Esophagus mucosa (tissue), 1 donor: ENCODE measurements at places on chromosomes 12 and 14. TPM values are rescaled to one million over a fixed set of nuclear protein-coding genes. Genes with fewer than 3 reads are reported as not detected.

GRCh38 chr12:46400406-46400805 lies 27.8 kb upstream of the SLC38A2 start:
- no peak for ATAC-seq

- peak; percentile 19 for ATAC-seq
Measured at GRCh38 chr12:38386205-38386985, 69.8 kb downstream of the ALG10B start.

DNA sequence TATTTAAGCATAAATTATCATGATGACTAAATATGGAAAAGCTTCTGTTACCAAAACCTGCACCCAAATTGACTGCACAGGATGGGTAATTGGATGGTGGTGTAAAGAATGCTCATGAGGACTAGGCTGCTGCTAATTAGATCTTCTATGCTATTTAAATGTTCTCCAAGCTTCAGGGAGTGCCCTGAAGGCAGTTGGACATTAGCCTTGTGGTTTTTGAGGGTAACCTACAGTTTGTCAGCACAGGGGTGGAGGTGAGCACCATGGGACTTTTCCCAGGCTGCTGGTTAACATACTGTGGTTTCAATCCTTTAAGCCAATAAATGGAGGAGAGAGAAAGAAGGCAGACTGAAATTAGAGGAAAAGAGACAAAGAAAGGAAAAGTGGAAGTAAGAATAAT lies 145.0 kb downstream of the WIF1 start:
- ATAC-seq: no peak

CPNE6 gene
- total RNA-seq: not detected

DNA sequence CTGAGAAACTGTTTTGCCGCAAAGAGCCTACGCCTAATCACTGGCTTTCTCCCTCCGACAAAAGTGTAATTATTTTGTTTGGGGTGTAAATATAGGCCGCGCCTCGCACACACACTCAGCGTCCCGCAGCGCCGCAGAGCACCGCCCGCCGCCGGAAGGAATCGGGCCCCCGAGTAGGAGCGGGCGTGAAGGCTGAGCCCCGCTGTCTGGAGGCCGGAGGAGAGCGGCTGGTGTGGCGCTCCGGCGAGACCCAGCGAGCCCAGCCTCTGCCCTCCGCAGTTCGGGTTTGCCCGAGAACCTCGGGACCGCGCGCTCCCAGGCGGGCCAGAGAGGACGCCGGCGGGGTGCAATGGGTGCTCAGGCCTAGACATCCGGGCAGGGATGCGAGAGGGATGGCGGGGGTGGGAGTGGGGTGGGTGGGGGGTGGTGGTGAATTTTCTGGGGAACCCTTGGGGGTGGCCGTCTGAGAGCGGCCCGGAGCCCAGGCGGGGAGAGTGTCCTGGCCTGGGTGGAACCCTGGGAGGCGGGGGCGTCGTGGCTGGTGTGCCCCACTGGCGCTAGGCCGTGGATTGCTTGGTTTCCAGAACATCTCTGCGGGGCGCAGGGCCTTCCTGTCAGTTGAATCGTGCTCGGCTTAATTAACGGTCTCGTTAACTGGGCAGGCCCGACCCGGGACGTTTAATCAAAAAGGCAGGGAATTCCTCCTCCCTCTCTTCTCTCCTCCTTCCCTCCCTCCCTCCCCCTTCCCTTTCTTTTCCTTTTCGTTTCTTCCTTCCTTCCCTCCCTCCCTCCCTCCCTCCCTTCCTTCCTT lies 4.7 kb upstream of the LHX5 start:
- no peak for ATAC-seq

DNA sequence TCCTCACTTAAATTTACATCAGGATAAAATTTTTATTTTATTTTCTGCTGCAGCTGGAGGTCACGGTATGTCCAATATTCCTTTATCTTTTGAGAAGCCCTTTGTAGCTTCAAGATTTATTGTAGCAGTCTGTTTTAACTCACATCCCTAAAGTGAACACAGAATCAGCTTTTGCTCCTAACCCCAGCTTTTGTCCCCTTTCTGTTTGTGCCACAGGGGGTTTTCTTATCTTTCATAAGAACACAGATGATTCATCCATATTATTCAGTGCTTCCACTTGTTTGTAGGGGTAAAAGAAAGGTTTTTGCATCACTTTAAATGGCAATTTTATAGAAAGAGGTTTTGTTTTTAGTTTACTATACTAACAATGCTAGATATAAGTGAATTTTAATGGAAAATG lies 21.8 kb upstream of the PIK3C2G start:
- no peak for ATAC-seq

OAS3 gene
- total RNA-seq: 33.6 TPM

GRCh38 chr12:61232040-61232439 lies 1028.2 kb upstream of the USP15 start:
- ATAC-seq: no peak

DNA sequence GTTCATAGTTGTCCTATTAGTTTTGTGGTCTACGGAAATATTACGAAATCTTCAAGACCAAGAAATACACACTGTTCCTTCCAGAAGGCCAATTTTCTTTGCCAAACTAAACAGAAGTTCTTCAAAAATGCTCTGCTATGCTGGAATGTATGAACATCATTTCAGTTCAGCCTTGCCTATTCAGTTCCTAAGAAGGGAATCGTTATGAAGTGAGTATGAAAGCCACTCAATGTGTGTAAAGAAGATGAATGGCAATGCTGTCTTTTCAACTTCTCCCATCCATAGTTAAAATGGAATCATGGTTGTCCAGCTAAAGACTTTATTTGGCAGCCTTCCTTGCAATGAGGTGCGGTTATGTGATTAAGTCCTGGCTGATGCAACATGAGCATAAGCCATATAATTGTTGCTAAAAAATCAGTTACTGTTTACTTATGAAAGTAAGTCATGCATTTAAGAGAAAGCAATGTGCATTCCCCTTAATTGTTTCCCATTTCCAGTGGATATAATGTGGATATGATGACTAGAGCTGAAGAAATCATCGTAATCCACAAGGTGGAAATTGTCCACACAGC lies 73.8 kb upstream of the PTPRR start:
- no peak for ATAC-seq

DNA sequence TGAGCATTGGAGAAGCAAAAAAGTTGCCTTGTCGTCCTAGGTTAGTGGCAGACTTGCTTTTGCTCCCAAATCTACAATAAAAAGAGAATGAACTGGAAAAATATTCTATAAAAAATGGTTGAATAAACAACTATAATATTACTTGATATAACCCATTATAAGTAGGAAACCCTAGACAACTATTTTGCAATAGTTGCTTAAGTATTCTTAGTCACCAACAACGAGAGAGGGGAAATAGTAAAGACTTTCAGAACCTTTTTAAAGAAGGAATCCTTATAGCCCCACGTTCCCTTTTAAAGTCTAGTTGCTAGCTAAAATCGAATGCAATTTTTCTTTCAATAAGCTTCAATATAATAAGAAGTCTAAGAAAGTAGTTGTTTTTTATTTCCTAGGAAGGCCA lies 17.5 kb downstream of the AQP6 start:
- ATAC-seq: no peak

DNA sequence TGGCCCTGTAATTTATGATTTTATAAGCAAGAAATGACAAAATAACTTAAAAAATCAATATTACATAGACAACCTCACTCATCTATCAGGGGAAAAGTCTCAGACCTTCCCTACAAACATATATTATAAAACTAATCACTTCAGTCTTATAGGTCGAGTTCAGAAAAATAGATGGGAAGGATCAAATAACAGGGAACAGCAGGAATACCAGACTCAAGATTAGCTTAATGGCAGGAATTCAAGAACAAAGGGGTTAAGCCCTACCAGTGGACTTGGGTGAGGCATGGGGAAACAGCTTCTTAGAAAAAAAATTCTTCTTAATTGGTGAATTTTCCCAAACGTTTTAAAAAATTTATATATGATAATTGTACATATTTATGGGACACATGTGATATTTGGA lies 51.6 kb upstream of the CRY1 start:
- no peak for ATAC-seq

DNA sequence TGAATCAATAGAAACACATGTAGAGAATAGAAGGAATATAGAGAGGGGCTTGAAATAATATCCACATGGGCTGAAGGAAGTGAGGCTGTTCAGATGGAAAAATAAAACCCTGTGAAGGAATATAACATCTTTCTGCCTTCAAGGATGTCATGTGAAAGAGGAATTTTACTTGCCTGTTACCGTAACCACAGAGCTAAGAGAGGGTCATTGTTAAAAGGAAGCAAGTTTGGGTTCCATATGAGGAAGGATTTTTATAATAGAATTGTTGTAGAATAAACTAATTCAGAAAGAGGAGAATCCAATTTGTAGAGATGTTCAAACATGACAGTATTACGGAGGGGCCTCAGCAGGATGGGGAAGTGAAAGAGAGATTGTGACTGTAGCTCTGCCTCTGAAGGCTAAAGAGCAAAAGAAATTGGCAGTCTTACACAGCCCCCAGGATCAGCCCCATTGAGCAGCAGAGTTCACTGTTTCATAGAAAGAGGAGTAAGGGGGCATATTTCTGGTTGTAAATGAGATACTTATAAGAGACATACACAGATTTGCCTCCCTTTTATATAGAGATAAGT lies 41.8 kb upstream of the PTPRR start:
- ATAC-seq: no peak

CCDC198 gene
- total RNA-seq: not detected

RTL1 gene
- not detected for total RNA-seq

DNA sequence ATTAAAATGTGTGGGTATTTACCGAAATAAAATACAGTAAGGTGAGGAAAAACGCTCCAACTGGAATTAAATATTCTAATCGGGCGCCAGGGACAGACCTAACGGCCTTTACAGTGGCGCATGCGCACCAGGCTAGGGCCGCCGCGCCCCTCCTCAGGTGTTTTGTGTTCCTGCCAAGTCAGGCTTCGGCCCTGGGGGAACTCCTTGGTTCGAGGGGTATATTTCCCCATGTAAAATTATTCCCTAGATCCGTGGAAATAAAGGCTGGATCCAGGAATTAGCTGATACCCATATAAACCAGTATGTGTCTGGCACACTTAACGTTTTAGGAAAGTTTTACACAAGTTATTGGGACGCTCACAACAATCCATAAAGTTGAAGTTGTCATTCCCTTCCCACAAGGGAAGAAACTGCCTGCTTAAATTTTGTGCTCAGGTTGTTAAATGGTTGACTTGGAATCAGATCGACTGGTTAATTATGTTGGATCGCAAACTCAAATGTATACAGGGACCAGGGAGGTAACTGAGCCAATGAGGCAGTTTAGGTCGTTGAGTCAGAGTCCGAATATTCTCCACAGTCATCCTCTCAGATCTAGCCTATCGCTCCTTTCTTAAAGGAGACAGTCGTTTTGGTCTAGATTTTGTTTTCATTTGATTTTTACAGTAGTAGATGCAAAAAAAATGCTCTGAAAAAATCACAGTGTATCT lies 621 bp upstream of the ANAPC7 start:
- peak; percentile 82 for ATAC-seq

CCDC184 gene
- 0.20 TPM for total RNA-seq
